Stimulated activated CD8-positive, alpha-beta memory T cell treated with anti-CD3 and anti-CD28 coated beads, Interleukin-4, amount 100 ng/mL, for 24 hours (primary cell): ENCODE measurements at places on chromosomes 6 and 20.

- DNase-seq = no peak
These were observed 20.2 kb downstream of the ZBTB46 start for GRCh38 chr20:63810730-63811490.

- DNase-seq = peak; percentile 18
These were observed 180.4 kb downstream of the ZNF217 start for GRCh38 chr20:53413186-53413631.

- DNase-seq = no peak
These were observed 29.0 kb downstream of the SLC24A3 start for GRCh38 chr20:19241440-19241839.

DNA sequence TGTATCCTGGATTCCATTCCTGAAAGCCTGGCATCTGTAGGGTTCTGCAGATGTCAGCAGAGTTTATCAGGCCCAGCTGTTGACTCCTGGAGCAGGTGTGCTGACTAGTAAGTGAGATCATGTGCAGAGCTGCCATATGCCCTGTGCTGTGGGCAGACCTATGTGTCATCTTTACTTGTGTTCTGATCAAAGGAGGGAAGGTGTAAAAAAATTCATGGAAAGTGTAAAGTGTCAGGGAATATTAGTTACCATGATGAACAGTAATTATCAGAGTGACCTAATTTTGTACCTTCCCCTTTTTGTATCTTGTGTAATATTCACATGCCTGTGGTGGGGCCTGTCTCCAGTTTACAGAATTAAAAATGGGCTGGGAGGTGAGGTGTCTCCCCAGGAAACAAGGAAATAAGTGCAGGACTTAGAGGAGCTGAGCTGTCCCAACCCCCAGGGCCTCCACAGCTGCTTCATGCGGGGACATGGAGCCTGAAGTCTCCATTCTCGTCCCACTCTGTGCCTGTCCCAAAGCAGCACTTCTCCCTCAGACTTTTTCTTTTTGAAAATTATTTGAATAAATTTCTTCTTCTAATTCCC, 148.2 kb upstream of the GGTLC1 start:
- DNase-seq = no peak

- DNase-seq = no peak
These were observed 42.0 kb downstream of the VTA1 start for GRCh38 chr6:142189057-142189456.

DNA sequence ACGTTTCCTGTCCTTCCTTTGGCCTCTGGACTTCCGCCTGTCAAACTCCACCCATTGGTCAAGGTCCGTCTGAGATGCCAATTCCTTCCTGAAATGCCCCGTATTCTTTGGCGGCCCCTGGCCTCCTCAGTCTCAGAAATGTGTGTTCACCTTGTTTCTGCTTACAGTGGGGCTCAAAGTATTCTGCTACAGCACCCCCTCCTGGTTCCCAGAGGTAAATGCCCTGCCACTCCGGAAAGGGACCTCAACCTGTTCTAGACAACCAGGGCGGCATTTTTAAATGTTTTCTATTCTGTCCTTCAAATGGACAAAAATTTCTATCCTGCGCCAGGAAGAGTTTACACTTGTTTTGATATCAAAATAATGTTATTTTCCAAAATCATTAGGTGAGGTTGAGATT, 12.1 kb upstream of the PAX1 start:
- no peak for DNase-seq

DNA sequence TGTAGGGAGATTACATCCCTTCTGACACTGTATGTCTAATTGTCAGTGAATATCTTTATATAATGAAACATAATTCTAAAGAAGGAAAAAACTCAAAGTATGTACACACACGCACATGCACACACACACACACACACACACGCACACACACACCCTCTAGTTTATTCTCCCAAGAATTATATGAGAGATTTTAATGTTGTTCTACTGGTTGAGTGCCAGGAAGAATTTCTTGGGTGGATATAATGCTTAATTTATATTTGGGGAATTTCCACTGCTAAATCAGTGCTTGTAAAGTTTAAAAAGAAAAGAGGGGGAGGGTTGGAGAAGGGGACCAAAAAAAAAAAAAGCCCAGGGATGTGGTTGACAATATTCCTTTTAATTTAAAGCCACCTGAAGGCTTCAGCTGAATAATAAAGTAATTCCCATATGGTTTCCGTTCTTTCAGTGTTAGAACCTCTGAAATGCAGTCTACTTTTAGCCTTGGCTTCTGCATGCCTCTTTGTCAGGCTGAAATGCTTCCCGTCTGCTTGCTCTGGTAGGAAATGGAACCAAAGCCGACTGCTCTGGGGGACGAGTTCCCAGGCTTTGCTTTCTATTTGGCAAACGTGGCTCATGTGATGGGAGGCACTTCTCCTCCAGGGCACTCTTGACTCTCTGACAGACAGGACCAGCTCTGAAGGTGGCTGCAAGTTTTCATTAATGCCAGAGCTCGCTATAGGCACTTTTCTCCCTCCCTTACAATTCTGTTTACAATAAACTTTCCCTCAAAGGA, 225.4 kb downstream of the PRL start:
- DNase-seq = no peak

DNA sequence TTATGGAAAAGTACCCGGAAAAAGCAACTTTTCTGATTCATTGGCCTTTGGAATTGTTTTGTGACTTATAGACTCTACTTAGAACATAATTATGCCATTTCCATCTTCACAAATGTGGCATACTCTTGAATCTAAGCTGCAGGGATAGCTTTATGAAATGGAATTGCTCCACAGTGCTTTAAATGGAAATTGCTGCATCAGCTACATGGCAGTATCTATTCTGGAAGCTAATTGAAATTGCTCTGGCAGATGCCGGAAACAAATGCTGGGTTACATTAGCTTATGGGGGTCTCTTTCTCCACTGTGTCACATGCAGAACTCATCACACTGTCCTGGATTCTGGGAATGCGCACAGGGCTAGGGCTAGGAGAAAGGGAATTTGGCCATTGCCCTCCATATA, 108.9 kb downstream of the SAMD5 start:
- DNase-seq = no peak

GRCh38 chr20:9989066-9989724, 45.6 kb upstream of the ANKEF1 start:
- DNase-seq = no peak

GRCh38 chr6:106517706-106518105, 111.6 kb downstream of the RTN4IP1 start:
- DNase-seq = no peak

GRCh38 chr20:4512891-4513550, 208.7 kb upstream of the PRND start:
- no peak for DNase-seq

DNA sequence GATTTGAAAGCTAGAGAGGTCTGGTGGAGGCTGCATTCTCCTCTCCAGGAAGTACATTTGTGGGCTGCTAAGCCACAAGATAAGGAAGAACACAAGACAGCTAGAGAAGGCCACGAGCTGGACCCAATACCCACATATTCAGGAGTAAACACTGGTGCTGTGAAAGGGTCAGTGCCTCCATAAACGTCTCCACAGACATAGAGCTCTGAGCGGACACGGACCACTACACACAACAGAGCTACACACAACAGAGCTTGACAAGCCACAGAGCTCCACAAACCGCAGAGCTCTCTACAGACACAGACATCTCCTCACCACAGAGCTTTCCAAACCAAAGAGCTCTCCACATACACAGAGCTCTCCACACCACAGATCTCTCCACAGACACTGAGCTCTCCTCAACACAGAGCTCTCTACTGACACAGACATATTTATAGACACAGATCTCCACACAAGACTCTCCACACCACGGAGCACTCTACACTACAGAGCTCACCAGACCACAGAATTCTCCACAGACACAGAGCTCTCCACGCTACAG, 51.9 kb downstream of the ERMARD start:
- no peak for DNase-seq

DNA sequence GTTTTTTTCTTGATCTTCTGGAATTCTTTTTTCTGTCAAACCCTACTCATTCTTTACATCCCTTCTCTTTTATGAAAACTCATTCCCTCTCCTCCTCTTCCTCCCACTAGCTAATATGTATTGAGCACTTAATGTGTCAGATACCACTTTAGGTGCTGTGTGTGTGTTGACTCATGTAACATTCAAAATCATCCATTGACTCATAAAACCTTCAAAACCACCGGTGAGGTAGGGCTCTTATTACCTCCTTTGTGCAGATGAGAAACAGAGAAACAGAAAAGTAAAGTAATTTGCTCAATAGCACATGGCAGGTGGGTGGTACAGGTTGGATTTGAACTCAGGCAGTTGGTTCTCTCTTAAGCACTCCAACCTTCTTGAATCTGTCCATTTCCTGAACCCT, 136.3 kb upstream of the NEDD9 start:
- no peak for DNase-seq

- DNase-seq = no peak
These were observed 97.9 kb upstream of the PTPRT start for GRCh38 chr20:43287637-43288036.

- DNase-seq = no peak
These were observed 18.6 kb downstream of the HMGCLL1 start for GRCh38 chr6:55560290-55560885.

GRCh38 chr6:111381728-111382127, 101.3 kb downstream of the REV3L start:
- no peak for DNase-seq

GRCh38 chr6:154157082-154157481, 118.0 kb downstream of the OPRM1 start:
- peak; percentile 8 for DNase-seq

DNA sequence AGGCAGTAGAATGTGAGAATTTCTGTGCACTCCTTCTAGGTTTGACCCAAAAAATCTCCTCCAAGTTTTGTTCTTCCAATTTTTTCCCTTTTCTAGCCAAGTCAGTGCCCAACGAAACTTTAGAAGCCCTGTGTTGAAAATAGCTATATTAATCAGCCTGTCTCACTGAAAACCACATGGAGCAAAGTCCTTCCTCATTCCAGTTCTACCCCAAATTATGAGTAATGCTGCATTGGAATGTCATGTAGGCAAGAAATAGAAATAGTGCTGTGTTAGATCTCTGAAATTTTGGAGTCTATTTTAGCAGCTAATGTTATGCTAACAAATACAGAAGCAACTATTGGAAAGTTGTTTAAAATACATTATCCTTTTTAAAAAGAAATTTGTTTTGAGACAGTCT, 725.5 kb downstream of the TBC1D32 start:
- no peak for DNase-seq

GRCh38 chr6:137811121-137811915, 55.7 kb upstream of the TNFAIP3 start:
- DNase-seq = peak; percentile 55

GRCh38 chr20:9088556-9088955, 19.7 kb downstream of the PLCB4 start:
- no peak for DNase-seq

DNA sequence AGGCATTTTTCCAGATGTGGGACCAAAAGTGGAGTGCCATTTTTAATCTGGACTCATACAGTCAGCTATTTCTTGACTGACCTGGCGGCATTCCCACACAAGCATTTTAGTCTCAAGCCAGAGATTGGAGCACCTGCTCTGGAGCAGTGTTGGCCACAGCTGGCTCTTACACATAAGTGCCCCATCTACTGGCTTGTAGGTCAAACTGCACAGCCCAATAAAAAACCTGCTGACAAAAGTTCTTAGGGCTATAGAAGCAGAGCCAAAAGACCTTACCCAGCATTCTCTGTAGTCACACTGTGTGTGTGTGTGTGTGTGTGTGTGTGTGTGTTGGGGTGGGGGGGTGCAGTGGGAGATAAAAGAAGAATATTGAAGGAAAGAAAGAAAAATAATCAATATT, 38.6 kb upstream of the SENP6 start:
- no peak for DNase-seq

DNA sequence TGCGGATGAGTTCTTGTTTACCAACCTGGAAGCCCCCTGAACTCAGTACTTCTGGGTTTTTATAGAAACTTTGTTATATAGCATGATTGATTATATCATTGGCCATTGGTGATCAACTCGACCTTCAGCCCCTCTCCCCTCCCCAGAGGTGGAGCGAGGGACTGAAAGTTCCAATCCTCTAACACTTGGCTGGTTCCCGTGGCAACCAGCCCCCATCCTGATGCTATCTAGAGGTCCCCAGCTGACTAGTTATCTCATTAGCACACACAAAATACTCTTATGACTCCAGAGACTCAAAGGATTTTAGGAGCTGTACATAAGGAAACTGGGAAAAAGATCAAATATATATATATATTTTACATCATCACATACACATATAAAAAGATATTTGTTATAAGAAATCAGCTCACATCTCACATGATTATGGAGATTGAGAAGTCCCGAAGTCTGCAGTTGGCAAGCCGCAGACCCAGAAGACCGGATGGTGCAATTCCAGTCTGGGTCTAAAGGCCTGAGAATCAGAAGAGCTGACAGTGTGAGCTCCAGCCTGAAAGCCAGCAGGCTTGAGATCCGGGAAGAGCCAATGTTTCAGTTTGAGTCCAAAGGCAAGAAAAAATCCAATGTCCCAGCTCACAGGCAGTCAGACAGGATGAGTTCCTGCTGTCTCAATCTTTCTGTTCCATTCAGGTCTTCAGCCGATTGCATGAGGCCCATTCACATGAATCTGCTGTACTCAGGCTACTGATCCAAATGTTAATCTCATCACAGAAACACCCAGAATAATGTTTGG, 179.3 kb upstream of the DTNBP1 start:
- DNase-seq = no peak

- no peak for DNase-seq
These were observed 46.0 kb upstream of the DACT2 start for GRCh38 chr6:168365422-168366165.

- DNase-seq = no peak
These were observed 1.3 kb downstream of the COL19A1 start for GRCh38 chr6:69867639-69867976.

DNA sequence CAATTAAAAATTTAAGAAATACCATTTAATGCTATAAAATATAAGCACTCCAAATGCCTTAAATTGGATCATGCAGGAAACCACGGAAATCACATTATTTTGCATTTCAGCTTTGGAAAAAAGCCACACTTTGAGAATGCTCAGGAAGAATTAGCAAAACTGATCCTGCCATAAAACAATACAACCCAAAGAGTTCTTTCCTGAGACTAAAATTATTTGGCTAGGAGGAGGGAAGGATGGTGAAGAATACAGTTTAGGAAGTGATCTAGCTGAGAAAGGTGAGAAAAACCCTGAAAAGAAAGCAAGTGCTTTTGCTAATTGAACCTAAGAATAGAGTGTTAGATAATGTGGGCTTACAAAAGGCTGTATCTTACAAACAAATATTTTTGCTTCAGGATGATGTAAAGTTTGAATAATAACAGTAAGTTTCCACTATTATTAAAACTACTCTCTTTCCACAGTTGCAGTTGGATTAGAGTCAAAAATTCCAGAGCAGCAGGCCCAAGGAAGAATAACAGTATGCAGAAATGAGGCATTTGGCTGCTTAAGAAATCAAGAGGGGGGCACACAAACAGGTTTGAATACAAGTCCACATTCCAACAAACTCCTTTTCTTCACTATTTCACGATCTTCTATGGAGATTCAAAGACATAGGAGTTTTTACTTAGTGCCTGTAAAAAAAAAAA, 565.4 kb downstream of the RFPL4B start:
- DNase-seq = no peak

DNA sequence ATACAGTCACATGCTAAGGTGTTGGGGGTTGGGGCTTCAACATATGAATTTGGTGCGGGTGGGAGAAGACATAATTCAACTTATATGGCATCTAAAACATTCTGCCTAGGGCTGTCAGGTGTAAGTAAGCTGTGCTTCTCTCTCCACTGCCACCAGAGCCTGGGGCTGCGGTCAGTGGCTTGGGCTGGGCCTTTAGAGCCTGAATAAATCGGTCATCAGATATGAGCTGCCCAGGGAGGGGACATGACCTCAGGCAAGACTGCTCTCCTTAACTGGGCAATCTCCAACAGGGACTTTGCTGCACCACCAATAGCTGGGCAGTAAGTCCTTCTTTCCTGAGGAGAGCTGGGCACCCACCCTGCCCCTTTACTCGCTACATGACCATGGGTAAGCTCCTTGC, 24.9 kb upstream of the SIRPA start:
- no peak for DNase-seq
